ENCODE measurements at places on chromosomes 6 and 20.

DNA sequence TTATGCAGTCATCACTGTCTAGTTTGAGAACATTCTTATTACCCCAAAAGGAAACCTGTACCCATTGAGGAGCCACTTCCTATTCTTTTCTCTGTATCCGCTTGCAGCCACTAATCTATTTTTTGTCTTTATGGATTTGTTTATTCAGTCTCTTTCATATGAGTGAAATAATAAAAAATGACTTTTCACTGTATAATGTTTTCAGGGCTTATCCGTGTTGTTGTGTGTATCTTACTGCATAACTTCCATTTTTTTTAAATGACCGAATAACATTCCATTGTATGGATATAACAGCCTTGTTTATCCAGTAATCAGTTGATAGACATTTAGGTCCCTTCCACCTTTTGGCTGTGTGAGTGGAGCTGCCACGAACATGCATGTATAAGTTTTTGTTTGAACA lies 86.6 kb downstream of the ZFAND3 start:
- DNase-seq, result no peak

GRCh38 chr6:156659822-156660198 lies 117.4 kb upstream of the ARID1B start:
- DNase-seq, result no peak

GRCh38 chr6:83273596-83273995 lies 80.4 kb downstream of the RWDD2A start:
- DNase-seq, result no peak

GRCh38 chr6:24838081-24838480 lies 39.4 kb upstream of the ARMH2 start:
- DNase-seq, result no peak

Measured in right lung (tissue), 10 donors.